Left renal cortex interstitium (tissue), 4 donors: ENCODE measurements at places on chromosomes 16 and 17.
A peak's percentile ranks its signal among the peaks of the same experiment; 100 is the strongest.

DNA sequence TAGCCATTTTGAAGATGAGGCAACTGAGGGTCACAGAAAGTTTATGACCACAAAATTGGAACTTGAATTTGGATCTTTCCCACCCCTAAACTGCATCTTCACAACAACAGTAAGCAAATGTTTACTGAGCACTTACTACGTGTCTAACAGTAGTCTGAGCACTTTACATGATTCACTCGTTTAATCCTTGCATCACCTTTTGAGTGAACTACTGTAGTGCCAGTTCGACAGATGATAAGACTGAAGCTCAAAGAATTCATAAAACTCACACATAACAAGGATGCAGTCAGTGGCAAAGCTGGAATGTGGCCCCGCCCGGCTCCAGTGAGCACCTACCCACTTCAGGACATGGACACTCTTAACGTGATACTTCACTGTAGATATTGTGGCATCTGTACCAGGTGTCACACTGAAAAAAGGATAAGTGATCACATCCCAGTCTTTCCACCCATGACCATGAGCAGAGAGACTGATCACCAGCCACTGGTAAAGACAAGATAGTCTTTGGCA is 36.0 kb upstream of the HLF start:
- no peak for DNase-seq

DNA sequence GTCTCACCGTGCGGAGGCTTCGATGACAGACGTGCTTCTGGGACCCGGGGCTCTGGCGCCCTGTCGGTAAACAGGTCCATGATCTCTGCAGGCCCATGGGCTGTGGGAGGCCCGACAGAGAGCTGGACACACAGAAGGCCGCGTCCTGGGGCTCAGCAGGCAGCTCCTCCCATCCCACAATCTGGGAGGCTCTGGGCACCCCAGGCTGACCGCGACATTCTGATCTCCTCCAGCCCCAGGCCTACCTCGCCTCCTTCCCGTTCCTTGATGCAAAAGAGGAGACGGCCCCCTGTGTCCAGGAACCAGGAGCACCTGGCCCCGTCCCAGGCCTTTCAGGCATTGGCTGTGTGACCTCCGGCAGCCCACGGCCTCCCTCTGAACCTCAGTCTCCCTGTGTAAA is 23.3 kb downstream of the TRARG1 start:
- no peak for DNase-seq

- no peak for DNase-seq
Observed at GRCh38 chr16:79717333-79718137, 117.0 kb upstream of the MAF start.

GRCh38 chr17:48625495-48626244 is 488 bp downstream of the HOXB9 start:
- peak; percentile 21 for DNase-seq

DNA sequence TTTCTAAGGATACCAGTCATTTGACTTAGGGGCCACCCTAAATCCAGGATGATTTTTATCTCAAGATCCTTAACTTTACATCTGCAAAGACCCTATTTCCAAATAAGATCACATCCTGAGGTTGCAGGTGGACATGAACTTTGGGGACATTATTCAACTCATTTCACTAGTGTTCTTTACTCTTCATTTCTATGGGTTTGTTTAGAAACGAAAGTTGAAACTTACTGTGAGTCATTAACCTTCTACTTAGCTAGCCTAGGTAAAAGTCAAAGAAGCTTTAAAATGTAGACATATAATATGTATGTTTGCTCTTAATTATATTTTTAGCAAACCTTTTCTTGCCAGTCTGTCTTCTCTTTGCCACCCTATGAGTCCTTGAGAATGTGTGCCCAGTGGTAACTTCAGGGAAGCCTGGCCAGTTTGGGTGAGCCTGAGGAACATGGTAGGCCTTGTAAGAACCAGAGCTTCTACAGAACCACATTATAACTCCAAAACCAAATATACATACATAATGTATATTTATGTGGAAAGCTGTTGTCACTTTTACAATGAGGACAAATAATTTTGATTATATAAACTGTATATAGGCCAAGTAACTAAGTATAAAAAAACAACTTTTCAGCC is 38.4 kb downstream of the BPTF start:
- DNase-seq, result no peak

DNA sequence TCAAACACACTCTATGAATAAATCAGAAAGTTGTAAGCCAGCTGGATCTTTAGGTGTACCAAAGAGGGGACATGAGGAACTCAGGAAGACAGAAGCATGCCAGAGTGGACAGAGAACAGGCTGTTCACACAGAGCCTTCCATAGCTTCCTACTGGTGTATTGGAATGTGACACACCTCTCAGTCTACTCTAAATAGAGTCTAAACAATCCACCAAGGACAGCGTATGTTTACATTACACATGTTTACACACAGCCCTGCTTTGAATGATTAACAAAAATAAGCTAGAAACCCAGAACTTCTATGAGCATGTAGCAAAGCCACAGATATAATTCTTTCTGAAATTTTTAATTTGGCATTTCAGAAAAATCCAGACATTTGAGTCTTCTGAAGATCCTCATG is 1279.0 kb upstream of the CDH8 start:
- no peak for DNase-seq

- no peak for DNase-seq
Observed at GRCh38 chr17:78748730-78749317, 33.2 kb downstream of the CYTH1 start.

DNA sequence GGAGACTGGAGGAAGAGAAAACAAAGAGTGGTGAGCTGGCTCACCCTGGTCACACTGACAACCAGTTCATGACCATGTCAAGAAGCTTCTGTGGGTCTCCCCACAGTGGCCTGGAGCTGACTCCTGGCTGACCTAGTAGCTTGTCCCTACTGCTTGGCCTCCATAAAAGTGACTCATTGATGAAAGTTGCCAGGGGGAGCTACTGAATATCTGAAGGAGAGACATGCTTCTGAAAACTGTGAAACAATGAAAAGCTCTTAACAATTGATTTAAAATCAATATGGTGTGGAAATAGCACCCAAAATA is 22.0 kb downstream of the SMPD3 start:
- no peak for DNase-seq

DNA sequence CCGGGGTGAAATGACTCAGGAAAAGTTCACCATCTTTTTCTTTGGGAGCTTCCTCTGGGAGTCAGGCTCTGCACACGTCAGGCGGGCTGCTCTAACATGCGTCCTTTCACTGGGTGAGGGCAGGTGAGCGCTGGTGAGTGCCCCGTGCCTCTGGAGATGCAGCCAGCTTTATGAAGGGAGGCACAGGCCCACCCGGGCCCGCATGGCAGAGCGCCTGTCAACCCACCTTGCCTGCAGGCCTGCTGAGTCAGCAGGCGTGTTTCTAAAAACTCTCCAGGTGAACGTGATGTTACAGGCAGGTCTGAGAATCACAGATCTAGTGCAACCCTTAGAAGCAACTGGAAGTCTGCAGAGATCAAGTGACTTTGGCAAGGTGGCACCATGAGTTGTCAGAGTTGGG is 18.4 kb downstream of the MAP1LC3B start:
- no peak for DNase-seq

GRCh38 chr17:66950325-66950724 is 14.2 kb upstream of the CACNG4 start:
- no peak for DNase-seq

DNA sequence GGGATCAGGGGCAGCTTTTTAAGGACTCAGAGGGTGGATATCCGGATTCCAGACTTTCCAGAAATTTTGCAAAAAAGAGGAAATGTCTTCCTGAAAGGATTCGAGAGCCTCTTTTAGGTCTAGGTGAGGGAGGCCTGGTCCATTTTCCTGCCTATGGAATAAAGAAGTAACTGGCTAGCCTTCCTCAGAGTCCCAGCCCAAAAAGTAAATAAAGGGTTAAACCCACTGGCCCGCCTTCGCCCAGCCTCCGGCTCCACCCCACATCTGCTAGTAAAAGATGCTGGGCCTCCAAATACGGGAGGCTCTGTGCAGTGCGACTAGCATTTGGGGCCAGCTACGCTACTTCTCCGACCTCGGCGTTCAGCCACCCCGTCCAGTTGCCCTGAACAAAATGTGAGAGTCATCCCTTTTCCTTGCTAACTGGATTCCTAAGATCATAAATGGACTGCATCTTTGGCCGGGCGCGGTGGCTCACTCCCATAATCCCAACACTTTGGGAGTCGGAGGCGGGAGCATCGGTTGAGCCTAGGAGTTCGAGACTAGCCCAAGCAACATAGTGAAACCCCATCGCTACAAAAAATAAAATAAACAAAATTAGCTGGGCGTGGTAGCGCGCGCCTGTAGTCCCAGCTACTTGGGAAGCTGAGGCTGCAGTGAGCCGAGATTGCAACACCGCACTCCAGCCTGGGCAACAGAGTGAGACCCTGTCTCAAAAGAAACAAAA is 824 bp upstream of the MPP2 start:
- no peak for DNase-seq

DNA sequence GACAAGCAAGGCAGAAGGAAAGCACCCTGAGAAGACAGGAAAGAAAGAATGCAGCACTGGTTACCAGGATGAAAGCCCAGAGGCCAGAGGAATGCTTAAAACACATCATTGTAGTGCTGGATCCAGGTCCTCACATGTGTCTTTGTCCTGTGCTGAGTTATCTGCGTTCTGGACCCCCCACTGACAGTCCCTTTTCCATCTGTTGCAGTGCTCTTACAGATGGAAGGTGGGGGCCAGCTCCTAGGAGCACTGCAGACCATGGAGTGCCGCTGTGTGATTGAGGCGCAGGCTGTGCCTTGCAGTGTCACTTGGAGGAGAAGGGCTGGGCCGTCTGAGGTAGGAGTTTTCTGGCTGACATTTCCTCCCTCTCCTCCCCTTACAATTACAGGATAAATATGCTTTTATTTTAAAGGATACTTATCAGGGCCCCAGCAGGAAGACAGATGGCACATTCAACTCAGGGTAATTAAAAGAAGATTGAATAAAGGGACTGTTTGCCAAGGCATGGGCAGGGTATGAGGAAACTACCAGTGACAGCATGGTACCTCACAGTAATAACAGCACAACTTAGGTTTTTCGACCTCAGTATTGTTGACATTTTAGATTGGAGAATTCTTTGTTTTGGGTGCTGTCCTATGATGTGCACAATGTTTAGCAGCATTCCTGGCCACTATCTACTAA is 3.0 kb downstream of the EME1 start:
- no peak for DNase-seq

- DNase-seq, result no peak
Observed at GRCh38 chr16:66682271-66682670, 14.3 kb downstream of the CMTM4 start.

DNA sequence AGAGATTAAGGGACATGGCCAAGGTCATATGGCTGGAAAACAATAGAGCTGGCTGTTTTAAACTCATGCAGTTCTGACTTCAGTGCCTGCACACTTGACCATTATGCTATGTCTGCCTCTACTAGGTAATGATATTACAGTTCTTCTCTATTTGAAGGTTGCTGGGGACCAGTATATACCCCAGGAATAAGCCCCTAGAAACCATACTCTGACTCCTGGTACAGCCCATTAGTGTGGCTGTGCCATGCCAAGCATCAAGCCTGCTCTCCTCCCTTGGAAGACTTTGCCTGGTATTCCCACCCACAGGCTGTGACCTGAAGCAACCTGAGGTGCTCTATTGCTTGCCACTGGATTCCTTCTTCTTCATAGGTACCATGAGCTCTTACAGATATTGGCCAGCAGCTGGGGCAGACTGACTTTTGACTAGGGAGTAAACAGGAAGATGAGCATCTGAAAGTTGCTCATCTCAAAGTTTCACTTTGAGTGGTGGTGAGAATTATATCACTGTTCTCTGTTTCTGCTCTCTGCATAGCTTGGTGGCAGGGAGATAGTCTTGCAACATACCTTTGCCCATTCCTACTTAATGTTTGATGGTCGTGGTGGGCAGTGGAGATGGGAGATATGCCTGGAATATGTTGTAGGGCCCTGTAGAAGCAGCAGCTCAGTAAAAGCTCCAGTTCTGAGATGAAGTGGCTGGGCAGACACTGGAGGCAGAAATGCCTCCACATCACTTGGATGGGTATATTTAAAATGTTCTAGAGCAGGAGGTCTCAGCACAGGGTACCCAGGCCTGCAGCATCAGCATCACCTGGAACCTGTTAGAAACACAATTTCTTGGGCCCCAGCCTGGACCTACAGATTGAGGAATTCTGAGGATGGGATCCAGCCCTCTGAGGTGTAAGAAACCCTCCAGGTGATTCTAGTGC is 274.7 kb downstream of the HS3ST4 start:
- DNase-seq, result no peak

DNA sequence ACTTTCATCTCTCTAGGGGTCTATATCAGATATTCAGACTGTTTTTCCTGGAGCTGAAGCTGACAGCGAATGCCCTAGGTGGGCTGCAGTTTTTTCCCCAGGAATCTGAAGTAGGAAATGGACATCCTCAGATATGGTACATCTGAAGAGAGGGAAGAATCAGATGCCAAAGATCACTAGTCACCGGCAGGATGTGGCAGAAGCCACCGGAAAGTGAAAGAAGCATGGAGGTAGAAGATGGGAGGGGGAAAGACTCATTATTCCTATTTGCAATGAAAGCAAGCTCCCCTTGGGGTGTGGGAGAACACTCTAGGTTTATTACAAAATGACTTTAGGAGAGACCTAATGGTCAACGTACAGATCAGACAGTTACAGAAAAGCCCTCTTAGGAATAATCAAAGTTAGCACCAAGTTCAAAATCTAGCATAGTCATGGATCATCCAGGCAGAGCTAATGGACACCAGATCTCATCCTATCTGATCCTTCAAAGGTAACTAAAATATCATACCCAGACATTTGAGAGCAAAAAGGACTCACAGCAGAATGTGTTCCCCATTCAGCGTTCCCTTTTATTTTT is 110.7 kb downstream of the HS3ST3A1 start:
- DNase-seq, result no peak

DNA sequence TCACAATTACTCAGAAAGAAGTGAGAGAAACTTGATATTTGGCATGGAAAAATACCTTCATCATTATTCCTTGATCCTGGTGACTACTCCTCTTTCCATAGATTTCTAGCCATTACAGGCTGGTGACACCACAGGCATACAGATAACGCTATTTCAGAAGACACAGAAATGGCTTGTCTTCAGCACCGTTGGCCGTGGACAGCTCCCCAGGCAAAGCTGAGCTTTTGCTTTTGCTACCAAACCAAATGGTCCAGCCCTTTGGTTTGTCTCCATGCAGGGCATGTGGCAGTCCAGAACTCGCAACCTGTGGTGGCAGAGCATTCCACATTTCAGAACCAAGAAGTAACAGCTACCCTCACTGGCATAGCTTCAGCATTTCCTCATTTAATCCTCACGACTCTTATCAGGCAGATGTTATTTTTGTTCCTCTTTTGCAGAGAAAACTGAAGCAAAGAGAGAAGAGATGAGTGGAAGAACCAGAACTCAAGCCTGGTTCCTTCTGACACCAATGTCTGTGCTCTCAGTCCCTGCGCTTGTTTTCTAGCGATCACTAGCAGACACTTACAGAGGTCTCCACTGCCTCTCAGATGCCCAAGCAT is 55.5 kb downstream of the HS3ST4 start:
- DNase-seq, result peak; percentile 16

GRCh38 chr16:54120846-54121480 is 165.6 kb downstream of the IRX3 start:
- DNase-seq, result no peak
